ENCODE measurements at places on chromosomes 1 and 21.

DNA sequence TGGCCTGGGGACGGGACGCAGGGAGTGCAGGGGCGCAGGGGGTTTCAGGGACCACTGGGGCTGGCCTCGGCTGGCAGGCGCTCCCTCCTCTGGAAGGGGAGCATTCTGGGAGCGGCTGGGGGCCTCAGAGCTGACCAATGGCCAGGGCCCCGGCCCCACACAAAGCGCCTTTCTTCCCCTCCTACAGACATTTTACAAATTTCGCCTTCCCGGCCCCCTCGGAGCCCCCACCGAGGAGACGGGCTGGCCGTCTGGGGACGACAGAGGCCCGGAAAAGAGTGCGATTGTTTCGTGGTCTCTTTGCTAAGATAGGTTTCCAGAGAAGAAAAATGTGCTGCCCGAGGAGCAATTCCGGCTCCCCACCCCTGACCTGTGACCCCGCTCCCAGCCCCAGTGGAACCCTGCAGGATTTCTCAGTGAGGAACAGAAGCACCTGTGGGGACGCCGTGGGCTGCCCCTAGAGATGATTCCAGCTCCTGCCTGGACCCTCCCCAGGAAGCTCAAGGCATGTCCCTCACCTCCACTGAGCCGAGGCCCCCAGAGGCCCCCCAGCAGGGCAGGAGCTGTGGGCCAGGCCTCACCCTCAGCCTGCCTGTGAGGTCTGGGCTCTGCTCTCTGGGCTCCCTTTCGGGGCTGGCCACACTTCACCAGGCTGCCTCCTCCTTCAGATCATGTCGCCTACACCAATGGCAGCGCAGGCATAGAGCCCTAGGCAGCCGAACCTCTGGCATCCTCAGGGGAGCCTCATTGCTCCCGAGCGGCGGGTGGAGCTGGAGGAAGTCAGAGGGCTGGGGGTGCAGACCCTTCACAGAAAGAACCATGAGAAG is 15.0 kb upstream of the PLEKHG5 start:
- no peak for DNase-seq

DNA sequence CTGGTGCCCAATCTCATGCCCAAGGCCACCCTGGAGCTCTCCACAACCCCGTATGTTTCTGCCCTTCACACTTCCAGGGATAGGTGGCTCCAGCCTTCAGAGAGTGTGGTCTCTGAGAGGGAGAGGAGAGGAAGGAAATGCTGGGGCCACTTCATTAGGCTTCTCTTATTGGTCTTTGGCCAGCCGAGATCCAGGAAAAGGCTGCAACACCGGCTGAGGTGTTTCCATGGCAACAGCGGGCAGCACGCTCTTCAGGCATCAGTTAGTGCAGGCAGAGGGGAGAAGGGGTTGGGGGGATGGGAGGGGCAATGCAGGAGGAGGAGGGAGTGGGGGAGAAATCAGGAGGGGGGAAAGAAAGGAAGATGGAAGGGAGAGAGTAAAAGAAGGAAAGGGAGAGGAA is 275.1 kb upstream of the GJB5 start:
- DNase-seq, result no peak

GRCh38 chr1:210937846-210938245 is 196.1 kb downstream of the KCNH1 start:
- no peak for DNase-seq

- no peak for DNase-seq
Observed at GRCh38 chr1:25186161-25187007, 45.9 kb downstream of the SYF2 start.

GRCh38 chr21:41671212-41671762 is 95.6 kb downstream of the RIPK4 start:
- no peak for DNase-seq

- no peak for DNase-seq
Observed at GRCh38 chr1:2344744-2345296, 46.5 kb downstream of the MORN1 start.

- DNase-seq, result peak; percentile 68
Observed at GRCh38 chr1:199743227-199743626, 284.3 kb upstream of the NR5A2 start.

GRCh38 chr1:55304229-55304740 is 89.1 kb upstream of the USP24 start:
- peak; percentile 20 for DNase-seq

DNA sequence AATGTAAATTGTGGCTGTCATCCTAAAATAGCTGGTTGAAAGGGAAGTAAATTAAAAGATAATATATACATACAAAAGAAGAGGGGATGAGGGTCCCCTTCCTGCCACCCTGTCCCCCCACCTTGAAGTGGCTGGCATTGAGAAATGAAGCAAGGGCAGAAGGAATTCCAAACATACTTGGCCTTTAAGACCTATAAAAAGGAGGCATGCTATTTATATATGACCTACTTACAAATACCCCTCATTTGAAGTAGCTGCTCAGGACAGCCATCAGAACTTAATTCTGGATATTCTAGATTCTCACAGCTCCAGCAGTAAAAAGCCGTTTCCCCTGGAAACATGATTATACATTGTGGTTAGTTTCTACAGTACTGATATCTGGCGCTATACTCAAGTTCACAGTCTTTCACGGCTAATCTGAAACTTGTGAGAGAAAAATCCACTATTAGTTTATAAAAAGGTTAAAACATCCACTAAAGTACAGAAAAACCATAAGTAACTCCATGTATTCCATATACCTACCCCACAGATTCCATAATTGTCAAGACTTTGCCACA is 9.6 kb upstream of the MAP10 start:
- DNase-seq, result no peak

DNA sequence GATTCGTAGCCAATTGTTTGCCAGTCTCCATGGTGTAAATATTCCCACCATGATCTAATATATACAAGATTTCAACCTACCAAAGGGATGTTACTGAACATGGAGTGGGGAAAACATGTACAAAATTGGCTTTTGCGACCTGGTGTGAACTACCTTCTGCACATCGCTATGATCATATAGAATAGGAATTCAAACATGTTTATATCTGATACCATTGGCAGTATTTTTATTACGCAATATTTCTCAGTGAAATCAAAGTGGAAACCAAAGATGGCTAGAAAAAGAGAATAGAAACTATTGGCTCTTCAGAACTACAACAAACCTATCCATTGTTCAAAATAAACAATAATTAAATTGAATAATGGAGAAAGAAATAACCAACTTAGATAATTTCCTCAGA is 285.1 kb downstream of the TPR start:
- no peak for DNase-seq

GRCh38 chr1:106072909-106073600 is 983.4 kb upstream of the PRMT6 start:
- no peak for DNase-seq

DNA sequence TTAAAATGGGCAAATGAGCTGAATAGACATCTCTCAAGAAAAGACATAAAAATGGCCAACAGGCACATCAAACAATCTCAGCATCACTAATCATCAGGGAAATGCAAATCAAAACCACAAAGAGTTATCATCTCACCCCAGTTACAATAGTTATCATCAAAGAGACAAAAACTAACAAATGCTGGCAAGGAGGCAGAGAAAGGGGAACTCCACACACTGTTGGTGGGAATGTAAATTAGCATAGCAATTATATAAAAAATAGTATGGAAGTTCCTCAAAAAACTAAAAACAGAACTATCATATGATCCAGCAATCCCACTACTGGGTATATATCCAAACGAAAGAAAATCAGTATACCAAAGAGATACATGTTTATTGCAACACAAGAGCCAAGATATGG is 68.7 kb downstream of the DENND1B start:
- no peak for DNase-seq

GRCh38 chr1:24003331-24003972 is 23.3 kb upstream of the SRSF10 start:
- DNase-seq, result peak; percentile 80

DNA sequence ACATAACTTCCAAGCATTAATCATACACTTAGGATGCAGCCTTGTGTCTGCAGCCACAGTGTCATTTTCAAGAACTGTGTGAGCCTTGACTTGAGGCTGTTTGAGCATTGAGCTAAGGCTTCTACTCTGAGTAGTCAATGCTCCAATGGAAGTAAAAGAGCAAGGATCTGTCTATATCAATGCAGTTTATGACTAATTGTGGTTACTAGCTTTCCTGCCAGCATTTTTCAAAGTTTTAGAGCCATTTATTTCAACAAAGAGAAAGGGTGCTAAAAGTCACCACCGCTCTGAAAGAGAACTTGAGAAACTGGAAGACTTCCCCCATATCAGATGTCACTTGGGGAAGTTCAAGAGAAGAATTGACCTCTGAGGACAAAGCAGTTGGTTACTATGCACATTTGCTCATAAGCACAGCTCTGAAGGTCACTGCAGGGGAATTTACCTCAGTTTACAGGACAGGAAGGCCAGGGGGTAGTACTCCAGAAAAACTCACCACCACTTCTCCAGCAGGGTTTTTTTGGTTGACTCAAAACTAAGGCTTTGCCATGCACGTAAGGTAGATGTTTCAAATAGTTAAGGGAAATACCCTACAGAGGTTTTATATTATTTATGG is 24.5 kb upstream of the RGS1 start:
- peak; percentile 94 for DNase-seq

GRCh38 chr1:201740670-201741111 is 88.3 kb upstream of the IPO9 start:
- DNase-seq, result no peak

- peak; percentile 35 for DNase-seq
Observed at GRCh38 chr1:87335175-87335884, 6.7 kb downstream of the LMO4 start.

DNA sequence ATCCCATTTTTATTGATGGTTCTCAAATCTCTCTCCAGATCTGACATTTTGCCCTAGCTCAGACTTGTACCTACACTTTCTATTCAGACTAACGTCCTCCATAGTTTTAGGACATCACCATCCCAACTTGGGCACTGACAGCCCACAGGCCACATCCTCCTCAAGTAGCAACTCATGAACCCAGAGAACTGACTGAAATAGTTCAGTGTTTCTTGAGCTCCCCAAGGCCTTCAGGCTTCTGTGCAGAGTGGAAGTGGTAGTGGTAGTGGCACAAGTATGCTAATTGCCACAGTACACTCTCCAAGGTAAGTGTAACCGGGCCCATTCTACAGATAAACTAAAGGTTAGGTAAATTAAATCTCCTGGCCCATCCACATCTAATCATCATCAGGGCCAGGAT is 112.6 kb downstream of the SLC45A1 start:
- DNase-seq, result no peak

DNA sequence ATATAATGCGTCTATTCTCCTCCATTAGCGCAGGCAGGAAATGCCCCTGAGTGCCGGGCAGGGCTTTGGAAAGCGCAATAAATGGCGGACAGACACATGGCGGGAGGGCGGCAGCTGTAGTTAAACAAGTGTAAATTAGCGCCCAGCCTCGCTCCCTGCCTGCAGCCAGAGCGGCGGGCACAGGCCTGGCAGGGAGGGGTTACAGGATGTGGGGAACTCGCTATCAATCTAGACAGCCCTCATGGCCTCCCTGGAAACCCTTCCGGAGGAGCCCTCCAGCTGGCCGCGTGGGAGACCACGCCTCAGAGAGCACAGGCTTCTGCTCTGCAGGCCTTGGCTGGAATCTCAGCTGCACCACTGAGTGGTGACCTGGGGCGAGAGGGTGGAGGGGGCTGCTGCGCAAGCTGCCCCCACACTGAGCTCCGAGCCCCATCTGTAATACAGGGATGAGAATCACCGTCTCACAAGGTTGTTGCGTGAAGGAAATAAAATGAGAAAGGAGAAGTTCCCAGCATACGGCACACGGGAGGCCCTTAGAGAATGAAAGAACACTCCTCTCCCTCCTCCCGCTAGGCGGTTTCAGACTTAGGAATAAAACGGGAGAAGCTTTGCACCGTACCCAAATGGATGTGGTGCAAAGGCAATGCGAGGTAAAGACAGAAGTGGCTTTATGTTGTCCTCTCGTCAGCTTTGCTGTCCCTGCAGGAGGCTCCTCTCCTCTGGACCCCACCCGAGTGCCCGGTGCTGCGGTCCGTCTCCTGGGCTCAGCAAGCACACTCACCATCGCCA is 167.2 kb upstream of the POU3F1 start:
- no peak for DNase-seq

GRCh38 chr1:56135864-56136147 is 443.6 kb downstream of the PLPP3 start:
- peak; percentile 32 for DNase-seq

DNA sequence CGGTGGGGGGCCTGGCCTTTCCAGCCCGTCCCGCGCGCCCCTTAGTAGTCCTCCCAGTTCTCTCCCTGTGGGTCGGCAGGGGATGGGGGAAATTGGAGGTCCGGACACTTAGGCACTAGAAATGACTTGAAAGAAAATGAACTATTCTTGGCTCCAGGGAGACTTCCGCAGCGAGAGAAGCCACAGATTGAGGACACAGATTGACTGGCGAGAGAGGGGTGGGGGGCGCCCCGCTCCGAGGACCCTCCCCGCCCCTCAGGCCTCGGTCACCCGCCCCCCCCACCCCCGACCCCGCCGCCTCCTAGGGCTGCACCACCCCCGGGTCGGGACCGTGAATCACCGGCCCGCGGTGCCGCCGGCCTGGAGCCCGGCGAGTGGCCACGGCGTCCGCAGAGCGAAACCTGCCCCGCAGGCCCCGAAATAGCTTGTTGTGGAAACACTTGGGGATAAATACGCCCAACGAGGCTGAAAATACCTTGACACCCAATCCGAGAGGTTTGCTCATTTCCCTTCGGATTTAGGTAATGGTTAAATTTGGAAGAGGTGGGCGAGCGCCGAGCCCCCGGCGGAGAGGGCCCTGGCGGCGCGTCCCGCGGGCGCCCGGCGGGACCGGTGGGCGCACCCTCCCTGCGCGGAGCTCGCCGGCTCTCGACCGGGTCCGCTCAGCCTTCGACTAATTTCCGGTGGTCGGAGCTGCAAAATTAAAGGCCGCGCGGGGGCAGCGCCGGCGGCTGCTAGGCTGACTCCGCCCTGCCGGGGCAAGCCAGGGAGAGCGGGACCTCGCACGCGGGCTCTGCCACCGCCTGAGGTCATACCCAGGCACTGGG is at the start of gene GFI1:
Gene GFI1 (minus strand): TSS at position 675 of the 827 bp plus-strand sequence. CDS start 3,438 bp downstream, outside the sequence.
- DNase-seq, result no peak

DNA sequence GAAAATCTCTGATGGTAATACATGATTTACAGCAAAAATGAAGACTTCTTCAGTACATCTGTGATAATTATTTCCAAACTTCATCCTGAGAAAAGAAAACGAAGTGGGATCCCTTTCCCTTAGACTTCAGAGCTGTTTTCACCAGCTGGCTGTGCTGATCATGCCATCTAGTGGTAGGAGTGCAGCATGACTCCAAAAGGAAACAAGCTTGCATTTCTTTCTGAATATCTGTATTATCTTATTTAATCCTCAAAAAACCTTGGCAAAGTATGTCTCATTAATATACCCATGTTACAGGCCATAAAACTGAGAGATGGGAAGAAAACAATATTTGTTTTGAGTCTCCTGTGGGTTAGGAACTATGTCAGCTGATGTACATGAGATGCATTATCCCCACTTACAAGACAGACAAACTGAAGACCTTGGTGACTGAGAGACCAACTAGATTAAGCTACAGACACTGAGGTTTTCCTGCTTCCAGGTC is 9.8 kb upstream of the GJA8 start:
- peak; percentile 57 for DNase-seq

GRCh38 chr1:41284121-41284520 is 42.0 kb upstream of the SCMH1 start:
- no peak for DNase-seq

All from fibroblast of upper back skin (primary cell).